AG08395 (cell line): ENCODE measurements at places on chromosomes 12 and 14.
A peak's percentile ranks its signal among the peaks of the same experiment; 100 is the strongest.

DNA sequence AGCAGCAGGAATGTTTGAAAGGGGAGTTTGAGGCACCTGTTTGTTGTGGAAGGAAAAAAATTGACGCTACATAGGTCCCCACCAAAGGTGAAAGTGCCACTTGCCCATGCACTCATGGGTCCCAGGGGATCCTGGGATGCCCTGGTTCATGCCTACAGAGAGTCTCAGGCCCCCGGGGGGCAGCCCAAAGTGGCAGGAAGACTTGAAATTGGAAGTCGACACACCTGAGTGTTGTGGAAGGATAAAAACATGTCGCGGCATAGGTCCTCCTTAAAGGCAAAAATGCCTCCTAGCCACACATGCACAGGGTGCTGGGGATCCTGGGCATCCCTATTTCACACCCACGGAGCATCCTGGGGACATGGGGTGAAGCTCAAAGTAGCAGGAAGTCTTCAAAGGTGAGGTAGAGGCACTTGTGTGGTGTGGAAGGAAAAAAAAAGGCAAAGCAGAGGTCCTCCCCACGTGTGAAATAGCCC is 576.1 kb downstream of the ALG10 start:
- DNase-seq, result no peak

DNA sequence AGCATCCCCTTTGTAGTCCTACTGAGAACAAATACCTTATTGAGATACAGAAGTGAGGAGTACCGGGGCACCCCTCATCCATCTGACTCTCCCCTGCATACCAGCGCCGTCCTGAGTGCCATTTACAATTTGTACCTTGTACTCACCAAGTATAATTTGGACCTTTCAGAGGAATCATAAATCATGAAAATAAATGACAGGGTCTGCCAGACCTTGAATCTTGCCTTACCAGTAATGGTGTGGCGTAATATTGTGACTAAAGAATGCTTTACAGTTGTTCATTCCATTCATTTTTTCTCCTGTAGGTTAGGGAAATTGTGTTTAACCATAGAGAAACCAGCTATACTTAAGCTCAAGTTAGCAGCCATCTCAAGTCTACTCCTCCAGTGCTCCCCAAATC is 243.7 kb upstream of the RGS6 start:
- no peak for DNase-seq

- DNase-seq, result no peak
Measured at GRCh38 chr12:67141296-67142018, 127.7 kb upstream of the CAND1 start.

- DNase-seq, result no peak
Measured at GRCh38 chr12:99027461-99027860, 382.4 kb downstream of the APAF1 start.

- no peak for DNase-seq
Measured at GRCh38 chr14:22096514-22096895, 422.9 kb upstream of the OR4E1 start.

DNA sequence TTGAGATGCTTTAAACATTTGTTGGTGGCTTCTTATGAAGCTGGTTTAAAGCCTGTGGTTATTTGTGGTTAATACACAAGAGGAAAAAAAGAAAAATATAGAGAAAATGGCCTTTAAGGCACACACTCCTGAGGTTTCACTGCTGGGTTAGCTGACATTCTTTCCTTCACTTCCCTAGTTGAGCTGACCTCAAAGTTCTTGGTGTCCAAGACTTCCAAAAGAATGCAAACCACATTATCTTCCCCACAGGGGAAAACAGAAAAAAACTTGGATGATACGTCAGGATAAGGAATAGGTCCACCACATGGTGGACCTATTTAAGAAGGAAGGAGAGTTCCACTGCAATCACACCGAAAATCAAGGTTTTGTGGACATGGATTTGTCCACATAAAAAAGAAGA is 94.3 kb downstream of the SLC25A21 start:
- DNase-seq, result peak; percentile 6

DNA sequence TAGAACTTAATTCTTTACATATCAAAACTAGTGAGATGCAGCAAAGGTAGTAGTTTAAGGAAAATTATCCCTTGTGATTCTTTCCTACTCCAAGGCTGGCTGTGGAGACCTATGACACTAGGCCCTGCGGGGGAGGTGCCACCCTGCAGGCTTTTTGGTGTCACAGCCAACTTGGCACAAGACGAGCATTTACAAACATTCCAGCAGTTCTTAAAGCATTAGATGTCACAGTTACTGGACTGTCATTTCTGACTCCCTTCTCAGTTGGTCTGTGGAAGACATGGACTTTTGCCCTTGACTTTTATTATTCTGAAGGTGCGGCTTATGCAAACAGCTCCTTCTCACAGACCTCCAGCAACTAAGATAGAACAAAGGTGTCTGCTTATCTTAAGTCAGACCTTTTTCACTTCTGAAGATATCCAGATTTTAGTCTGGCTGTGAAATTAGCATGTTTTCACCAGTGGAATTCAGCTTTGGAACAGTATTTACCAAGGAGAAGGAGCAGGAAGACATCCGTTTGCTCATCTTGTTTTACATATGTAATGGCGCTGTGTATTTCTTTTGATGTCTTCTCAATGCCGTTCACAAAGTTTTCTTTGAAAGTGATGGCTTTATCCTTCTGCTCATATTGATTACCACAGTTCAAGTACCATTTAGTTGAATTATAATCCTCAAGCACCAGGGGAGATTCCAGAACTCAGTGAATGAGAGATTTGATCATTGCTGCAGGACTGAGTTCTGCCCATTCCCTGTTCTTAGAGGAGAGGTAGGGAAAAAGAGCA is 17.9 kb downstream of the SRGAP1 start:
- peak; percentile 67 for DNase-seq

GRCh38 chr12:103986829-103987228 is 21.2 kb downstream of the TDG start:
- peak; percentile 45 for DNase-seq

DNA sequence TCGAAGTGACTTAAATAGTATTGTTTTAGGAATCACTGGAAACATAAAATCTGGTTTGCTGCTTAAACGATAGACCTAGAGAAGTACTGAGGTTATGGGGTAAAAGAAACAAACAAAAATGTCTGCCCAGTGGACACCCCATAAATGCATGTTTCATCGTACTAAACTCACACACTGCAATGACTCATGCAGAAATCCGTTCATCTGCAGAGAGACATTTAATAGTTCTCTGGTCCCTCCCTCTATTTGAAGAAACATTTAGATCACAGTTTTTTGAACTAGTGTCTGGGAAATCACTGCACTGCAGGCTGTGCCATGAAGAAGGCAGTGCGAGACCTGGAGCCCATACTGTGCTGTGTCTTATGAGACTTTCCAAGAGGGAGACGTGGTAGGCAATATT is 25.5 kb downstream of the SLC17A8 start:
- DNase-seq, result no peak

GRCh38 chr12:4134448-4135263 is 138.9 kb upstream of the CCND2 start:
- DNase-seq, result no peak

DNA sequence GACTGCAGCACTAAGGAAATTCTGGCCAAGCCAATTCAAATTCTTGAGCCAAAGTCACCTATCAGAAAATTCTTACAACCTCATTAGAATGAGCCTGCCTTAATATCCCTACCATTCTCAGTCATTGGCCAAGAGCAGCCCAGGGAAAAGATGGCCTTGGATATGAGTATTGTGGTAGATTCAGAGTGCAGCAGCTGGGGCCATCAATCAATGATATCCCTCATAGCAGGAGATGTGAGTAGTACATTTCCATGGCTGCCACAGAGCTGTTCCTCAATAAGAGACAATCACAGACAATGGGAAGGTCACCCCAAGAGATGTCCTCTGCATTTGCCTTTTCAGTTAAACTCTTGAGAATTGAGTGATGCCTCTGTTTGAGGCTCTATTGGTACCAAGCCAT is 161.6 kb downstream of the DYRK2 start:
- no peak for DNase-seq

- DNase-seq, result no peak
Measured at GRCh38 chr12:25652371-25652770, 99.3 kb upstream of the LMNTD1 start.

DNA sequence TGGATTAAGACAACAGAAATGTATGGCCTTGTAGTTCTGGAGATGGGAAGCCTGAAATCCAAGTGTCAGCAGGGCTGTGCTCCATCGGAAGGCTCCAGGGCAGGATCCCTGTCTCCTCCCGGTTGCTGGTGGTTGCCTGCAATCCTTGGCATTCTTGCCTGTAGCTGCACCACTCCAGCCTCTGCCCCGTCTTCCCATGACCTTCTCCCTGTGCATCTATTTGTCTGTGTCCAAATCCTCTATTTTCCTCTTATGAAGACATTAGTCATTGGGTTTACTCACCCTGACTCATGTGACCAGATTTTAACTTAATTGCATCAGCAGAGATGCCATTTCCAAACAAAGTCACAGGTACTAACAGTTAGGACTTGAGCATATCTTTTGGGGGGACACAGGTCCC is 15.1 kb downstream of the TUNAR start:
- DNase-seq, result peak; percentile 71

DNA sequence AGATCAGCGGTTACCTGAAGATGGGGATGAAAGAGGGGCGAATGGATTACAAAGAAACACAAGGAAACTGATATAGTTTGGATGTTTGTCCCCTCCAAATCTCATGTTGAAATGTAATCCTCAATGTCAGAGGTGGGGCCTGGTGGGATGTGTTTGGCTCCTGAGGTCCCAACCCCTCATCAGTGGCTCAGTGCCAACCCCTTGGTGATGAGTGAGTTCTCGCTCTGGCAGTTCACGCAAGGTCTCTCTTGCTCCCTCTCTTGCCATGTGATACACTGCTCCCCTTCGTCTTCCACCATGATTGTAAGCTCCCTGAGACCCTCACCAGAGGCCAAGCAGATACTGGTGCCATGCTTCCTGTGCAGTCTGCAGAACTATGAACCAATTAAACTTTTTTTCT is 28.0 kb downstream of the ITGA7 start:
- DNase-seq, result no peak

- peak; percentile 70 for DNase-seq
Measured at GRCh38 chr14:50677527-50678063, 9.5 kb upstream of the SAV1 start.

GRCh38 chr12:84117190-84117589 is 795.4 kb downstream of the SLC6A15 start:
- no peak for DNase-seq

DNA sequence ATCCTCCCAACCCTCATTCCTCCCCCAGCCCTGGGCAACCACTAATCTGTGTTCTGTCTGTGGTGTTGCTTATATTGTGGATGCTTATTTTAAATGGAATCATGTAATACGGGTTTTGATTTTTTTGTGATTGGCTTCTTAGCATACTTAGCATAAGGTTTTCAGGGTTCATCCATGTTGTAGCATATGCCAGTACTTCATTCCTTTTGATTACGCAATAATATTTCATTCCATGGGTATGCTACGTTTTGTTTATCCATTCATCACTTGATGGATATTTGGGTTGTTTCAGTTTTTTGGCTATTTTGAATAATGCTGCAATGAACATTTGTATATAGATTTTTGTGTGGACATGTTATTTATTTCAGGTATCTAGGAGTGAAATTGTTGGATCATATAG is 82.9 kb downstream of the TSPAN9 start:
- no peak for DNase-seq

DNA sequence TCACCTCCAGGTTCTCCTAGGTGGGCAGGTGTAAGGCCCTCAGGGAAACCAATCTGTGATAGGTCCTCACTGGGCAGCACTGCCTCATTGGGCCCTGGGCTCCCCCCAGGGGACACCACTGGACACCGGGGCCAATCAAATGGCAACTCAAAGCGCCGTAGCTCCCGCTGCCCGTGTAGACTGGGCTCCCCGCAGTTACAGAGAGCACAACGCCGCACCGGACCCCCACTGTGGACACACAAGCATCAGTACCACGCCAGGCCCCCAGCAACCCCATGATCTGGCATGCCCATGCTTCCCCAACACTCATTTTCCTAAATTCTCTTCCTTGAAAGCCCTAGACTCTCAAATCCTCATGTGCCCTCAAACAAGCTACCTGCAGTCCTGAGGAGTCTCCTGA is 6.1 kb downstream of the KMT2D start:
- DNase-seq, result no peak

DNA sequence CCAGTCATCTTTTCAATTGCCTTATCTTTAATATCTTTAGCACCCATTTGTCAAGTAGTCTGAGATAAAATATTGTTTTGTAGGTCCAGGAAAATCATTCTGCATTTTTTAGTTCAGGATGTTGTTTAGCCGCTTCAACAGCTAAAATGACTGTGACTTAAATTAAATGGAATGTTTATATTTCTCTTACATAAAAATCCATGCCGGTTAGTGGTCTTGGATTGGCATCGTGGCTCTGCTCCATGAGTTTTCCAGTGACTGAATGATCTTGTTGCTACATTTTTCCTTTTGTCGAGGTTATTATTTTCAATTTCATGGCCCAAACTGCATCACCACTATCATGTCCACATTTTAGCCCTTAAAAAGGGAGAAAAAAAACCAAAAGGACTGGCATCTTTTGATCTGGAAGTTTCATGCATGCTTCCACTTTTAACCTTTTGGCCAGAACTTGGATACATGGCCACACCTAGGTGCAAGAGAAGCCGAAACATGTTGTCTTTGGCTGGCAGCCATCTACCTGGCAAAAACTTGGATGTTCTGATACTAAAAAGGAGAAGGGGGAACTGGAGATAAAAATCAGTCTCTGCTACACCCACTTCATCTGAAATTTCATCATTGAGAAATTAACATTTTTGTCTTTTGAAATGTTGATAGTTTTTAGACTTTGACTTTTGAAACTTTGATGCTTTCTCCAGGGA is 142.4 kb downstream of the OTOGL start:
- no peak for DNase-seq

- no peak for DNase-seq
Measured at GRCh38 chr14:50533241-50533705, 904 bp upstream of the MAP4K5 start.

DNA sequence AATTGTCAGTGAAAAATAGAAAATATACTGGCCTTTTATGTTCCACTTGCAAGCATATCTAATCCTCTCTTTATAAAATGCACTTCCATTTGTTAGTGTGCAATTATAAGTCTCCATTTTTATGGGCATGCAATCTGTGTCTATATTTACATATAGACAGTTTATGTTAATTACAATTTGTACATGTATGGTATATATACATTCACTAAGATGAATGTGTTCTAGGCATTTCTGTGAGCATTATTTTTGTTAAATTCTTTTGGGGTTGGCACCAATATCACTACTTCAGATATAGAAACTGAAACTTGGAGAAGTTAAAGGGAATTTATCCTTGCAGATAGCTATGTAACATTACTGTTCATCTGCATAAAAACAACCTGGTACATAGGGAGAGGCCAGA is 470.8 kb upstream of the LMO3 start:
- DNase-seq, result no peak

DNA sequence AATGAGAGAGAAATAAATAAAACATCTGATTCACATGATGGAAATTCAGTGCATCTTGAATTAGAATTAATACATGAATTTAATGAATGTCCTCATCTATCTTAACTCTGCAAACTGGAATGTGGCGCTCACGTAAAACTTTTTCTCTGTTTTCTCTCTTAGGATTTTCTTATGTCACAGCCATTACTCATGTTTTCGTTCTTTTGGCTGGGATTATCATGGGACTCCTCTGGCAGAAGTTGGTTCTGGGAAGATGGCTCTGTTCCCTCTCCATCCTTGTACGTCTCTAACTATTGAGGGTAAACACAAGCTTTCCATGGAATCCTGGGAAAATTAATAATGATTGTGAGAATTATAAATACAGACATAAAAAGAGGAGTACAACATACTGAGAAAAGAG is 5.0 kb downstream of the CLEC12B start:
- no peak for DNase-seq

- DNase-seq, result no peak
Measured at GRCh38 chr12:58880639-58881038, 39.7 kb downstream of the LRIG3 start.

GRCh38 chr12:127108360-127109215 is 1158.4 kb upstream of the TMEM132C start:
- DNase-seq, result peak; percentile 85
